ENCODE measurements at places on chromosomes 12 and 14. TPM values are rescaled to one million over a fixed set of nuclear protein-coding genes. Genes with fewer than 3 reads are reported as not detected.

DLK1 gene
- total RNA-seq, result not detected

GRIP1 gene
- 5.5 TPM for total RNA-seq

INHBE gene
- 0.96 TPM for total RNA-seq

ANKRD33 gene
- not detected for total RNA-seq

SCYL2 gene
- total RNA-seq, result 37.5 TPM

NR4A1 gene
- 2.8 TPM for total RNA-seq

TGM1 gene
- 69.1 TPM for total RNA-seq

LGMN gene
- total RNA-seq, result 40.5 TPM

TPH2 gene
- not detected for total RNA-seq

MYO1H gene
- not detected for total RNA-seq

SPX gene
- total RNA-seq, result 9.4 TPM

TAS2R7 gene
- not detected for total RNA-seq

TAS2R30 gene
- total RNA-seq, result 2.8 TPM

OR6C6 gene
- not detected for total RNA-seq

GLIPR1L1 gene
- total RNA-seq, result not detected

RD3L gene
- not detected for total RNA-seq

CCDC38 gene
- total RNA-seq, result not detected

OTX2 gene
- total RNA-seq, result not detected

TAS2R14 gene
- 0.96 TPM for total RNA-seq

TCL1A gene
- total RNA-seq, result not detected

Data from tracheal epithelial cell (primary cell).